ENCODE measurements at places on chromosomes 7 and 10.

DNA sequence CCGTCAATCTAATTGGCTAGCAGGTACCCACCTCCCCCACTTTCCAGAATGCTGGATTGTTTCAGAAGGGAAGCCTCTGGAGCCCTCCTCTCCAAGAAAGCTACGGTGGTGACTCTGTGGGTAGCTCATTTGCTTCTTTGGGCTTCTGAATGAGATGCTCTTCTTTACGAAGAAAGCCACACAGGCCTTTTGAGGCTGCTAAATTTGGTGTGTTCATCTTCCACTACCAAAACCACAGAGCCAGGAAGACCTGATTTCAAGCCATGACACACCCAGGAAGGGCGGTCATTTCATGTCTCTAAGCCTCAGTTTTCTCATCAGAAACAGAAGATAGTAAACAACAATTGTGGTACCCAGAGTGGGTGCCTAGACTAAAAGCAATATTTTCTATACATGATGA lies 901.2 kb downstream of the KCNMA1 start:
- no peak for DNase-seq

DNA sequence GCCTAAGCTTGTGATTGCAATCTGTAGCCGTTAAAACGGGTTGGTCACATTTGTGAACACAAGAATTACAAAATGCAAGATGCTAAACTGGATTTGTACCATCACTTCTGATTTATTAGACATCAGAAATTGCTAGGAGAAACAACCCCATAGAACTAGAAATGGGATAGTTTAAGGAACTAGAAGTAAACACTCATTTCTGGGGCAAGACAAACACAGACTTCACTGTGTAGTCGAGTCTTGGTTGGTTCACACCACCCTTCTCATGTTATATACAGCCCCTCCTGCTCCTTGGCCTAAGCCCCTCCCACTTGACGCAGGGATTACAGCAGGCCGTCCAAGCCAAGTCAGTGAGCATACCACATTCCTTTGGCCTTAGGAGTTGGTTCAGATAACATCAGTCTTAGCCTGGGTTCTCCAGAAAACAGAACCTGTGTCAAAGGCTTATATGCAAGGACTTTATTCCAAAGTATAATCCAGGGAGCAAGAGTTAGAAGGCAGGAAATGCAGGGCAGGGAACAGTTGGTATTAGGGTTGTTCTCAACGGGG lies 2.0 kb upstream of the NRAP start:
- DNase-seq = no peak

- DNase-seq = no peak
Observed at GRCh38 chr10:16049782-16050181, 189.5 kb upstream of the MINDY3 start.

DNA sequence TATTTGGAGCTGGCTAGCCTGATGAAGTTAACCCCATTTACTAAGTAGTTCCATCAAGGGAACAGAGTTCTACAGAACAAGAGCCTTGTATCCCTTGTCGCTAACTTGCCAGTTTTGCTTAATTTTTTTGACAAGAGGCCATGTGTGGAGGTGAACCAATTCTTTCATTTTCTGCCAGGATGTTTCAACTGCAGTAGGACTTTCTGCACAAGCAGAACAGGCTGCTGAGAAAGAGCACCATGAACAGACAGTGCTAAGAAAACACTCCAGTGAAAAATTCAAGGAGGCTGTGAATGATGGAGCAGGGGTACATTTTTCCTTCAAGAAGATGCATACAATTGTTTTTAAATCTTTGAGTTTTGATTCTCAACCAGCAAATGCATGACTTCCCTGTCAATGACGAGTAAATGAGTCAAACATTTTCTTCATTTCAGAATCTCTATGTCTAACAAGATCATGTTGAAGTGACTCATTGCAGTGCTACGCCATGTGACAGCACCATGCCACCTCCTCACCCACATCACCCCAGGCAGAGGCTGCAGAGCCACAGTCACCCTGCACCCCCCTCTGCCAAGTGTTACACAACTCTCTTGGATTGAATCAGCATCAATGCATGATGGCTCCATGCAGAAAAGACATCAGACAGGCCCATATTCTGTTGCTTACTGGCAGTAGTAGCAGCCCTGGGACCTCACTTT lies 193.1 kb downstream of the COBL start:
- peak; percentile 96 for DNase-seq

DNA sequence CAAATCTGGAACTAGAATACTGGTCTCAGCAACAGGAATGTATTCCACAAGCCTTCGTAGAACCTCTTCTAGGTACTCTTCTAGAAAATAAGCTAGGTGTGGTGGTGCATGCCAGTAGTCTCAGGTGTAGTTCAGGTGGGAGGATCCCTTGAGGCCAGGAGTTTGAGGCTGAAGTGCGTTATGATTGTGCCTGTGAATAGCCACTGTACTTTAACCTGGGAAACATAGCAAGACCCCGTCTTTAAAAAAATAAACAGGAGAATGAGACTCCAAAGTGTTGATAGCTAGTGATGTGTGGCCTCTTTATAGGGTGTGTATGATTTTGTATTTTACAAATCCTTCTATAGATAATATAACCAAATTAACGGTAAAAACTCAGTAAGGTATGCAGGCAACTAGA lies 1.5 kb upstream of the ZNF775 start:
- DNase-seq = no peak

DNA sequence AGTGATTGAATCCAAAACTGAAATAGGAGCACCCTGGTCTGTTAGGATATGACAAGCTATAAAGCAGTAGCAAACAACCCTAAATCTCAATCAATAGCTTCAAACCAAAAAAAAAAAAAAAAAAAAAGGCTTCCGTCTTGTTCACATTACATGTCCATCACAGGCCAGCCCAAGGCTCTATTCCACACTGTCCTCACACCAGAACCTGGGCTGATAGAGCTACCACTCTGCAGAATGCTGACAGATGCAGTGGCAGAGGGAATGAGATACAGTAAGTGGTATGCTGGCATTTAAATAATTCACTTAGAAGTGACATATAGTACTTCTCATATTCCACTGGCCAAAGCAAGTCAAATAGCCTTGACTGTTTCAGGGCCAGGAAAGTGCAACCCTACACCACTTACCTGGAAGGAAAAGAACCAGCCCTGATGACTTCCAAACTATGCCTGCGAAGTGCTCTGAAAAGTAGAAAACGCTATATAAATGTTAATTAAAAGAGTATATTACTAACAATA lies 5.8 kb downstream of the CDCA7L start:
- no peak for DNase-seq

GRCh38 chr7:132261327-132262159 lies 314.7 kb downstream of the PLXNA4 start:
- DNase-seq = no peak

GRCh38 chr10:112091703-112092102 lies 91.9 kb downstream of the GPAM start:
- no peak for DNase-seq

DNA sequence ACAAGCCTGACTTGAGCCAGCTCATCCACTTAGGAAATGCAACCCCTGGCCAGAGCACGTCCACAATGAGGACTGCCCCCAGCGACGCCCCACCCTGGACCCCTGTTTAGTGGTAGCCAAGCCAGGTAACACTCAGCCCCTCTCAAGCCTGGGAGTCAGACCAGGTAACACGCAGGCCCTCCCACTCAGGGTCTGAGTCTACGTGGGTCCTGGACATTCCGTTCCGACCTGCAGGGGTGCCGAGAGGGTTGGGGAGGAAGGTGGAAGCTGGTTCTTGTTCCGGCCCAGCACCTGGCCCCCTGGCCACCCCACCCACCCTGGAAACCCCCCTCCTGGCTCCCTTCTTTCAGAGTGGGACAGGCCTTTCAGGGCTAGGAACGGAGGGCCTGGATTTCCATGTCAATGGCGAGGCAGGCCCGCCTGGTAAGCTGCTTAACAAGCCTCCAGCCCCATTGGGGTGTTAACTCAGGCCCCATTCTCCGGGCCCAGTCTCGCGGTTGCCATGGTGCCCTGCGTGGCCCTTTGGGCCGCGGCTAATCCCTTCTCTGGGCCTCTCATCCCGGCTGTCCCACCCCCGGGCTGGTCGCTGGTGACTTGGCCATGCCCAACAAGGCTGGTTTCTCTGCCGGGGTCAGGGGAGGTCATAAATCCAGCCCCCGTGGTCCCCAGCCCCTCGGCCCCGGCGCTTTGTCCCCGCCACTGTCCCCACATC lies 19.7 kb upstream of the LFNG start:
- DNase-seq = no peak

DNA sequence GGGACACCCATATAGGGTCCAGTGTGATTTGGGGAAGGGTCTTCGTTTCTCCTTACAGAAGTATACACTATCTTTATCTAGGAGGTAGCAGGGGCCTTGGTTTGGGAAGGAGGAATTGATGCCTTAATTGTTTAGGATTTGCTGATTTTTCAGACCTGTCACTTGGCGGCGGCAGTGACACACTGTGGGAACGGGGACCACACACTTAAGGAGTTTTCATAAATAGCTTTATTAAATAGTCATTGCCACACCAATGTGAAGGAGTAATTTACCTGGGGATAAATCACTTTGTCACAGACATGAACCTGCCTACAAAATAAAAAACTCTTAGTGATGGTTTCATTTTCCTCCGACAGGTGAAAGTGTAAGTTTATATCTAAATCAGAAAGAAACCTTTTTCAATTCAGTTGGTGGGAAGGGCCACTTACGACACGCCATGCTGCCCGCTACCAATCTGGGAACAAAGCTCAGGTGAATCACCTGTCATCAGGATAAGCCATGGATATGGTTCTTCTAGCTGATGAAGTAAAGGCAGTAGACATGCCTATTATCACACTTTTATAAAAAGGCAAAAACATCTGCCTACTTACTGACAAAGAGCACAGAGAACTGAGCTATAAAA lies 12.3 kb upstream of the ENO4 start:
- no peak for DNase-seq

DNA sequence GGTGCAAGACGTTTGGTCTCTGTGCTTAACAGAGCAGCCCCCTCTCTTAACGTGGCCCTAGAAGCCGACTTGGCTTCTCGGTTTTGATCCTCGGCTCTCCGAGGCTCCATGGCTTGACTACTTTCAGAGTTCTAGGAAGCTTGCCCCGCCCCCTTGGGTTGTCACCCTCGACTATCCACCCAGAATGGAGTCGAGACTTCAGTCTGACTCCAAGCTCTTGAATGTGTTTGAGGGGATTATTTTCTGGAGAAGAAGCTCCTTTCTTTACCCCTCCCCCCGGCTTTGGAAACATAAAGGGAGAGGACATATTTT lies 448 bp downstream of the SEC24C start:
- DNase-seq = peak; percentile 54

DNA sequence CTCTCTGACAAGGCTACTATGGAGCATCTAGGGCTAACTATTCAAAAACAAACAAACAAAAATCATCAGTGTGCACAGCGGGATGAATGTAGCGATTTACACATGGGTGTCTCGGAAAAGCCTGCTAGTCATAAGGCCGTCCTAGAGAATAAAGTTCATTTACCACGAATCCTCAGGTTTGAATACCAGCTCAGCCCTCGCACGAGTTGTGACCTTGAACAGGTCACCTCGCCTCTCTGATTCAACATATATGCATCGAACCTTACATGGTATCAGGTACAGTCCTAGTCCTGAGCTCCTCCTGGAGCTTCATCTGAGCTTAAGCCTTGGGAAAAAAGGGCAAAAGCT lies 572 bp downstream of the ATP5MF start:
- DNase-seq = no peak

- no peak for DNase-seq
Observed at GRCh38 chr7:142001163-142001874, 5.6 kb downstream of the MGAM start.
